Central memory CD8-positive, alpha-beta T cell (primary cell): ENCODE measurements at places on chromosomes 5 and 9.

DNA sequence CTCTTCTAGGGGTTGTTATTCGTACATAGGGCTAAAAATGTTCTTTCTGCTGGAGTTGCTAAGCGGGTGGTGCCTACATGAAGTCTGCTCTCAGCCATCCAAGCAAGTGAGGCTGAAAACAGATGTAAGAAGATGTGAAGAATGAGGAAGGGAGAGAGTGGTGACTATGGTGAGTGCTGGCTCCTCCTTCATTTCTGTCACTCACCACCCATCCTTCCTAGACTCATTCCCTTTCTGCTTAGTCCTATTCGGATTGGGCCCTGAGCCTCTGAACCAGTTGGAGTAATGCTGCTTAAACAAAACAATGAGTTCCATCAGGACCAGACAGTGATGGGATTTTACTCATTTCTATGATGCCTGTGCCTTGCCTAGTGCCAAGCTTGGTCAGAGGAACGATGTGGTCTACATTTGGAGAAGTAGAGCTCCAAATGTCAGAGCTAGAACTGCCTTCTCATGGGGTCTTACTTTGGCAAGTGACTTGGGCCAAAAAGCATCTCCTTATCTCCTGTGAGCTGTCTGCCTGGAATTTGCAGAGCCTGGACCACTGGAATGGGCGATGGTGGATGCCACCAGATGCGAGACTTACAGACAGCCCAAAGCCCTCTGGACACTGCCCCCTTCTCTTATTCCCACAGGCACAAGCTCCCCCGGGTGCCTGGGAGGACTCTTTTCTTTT lies 192.9 kb downstream of the FBXL7 start:
- no peak for DNase-seq

DNA sequence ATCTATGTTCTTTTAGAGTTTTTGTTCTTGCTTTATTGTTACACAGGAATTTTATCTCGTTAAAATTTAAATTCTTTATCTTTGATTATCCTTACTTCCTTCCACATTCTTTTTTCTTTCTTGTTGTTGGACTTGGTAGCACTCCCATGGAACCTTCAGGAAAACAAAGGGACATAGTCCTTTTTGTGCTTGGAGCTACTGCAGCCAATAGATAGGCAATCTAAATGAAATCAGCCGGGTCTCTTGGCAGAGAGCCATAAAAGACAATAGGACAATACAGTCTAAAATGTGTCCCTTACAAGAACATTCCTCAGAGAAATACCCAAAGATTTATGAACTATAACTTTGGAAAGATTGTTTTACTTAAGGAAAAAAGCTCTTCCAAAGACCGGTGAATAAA lies 548.1 kb upstream of the C9orf72 start:
- no peak for DNase-seq

- DNase-seq: no peak
Measured at GRCh38 chr9:8070779-8071444, 271.3 kb upstream of the DMAC1 start.

GRCh38 chr5:132064738-132065331 lies 4.4 kb downstream of the IL3 start:
- peak; percentile 77 for DNase-seq

GRCh38 chr5:165722401-165722800 lies 2217.0 kb downstream of the MAT2B start:
- no peak for DNase-seq

DNA sequence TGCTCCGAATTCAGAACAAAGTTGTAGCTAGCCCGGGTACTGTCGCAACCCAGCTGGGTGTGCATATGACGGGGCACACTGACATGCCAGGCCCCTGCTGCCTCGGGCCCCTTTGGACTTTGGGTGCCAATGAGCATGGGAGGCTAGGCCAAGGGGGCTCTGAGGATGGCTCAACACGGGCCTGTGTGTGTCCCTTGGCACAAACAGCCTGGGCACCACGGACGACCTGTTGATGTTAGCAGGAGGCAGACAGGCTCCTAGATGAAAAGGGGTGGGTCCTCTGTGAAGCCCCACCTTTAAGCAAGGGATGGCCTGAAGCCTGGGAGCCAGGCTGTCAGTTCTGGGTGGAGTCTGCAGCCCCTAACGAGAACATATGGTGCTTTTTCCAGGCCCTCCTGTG lies 1688.2 kb downstream of the EFNA5 start:
- DNase-seq: no peak

DNA sequence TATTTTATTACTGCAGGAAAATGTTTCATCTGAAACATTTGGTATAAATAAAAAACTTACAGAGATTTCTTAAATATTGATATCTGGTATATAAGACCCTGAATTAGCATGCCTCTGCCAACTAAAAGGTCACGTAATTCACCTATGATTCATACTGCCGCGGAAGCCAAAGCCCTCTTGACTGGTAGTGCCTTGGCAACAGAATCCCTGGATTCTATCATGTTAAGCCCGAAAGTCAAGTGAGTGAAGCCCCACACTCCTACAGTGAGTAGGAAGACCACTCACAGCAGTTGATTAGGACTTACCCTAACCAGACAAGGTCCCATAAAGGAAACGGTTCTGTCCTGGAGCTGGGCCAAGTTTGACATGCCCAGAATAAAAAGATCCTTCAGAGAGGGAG lies 175.6 kb upstream of the NREP start:
- no peak for DNase-seq

DNA sequence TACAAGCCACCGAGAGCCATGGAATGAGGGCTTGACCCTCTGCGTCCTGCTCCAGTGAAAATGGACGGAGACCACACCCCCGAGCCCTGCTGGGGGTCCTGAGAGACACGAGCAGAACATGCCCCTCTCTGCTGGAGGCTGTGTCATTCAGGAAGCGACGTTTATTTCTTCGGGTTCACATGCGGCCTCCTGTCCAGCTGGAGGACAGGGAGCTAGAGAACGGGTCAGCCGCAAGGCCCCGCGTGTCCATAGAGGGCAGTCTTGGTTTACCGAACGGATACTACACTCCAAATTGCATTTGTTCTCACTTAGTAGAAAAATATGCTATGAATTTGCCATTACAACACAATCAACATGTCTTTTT lies 36.1 kb downstream of the MRPL36 start:
- no peak for DNase-seq

DNA sequence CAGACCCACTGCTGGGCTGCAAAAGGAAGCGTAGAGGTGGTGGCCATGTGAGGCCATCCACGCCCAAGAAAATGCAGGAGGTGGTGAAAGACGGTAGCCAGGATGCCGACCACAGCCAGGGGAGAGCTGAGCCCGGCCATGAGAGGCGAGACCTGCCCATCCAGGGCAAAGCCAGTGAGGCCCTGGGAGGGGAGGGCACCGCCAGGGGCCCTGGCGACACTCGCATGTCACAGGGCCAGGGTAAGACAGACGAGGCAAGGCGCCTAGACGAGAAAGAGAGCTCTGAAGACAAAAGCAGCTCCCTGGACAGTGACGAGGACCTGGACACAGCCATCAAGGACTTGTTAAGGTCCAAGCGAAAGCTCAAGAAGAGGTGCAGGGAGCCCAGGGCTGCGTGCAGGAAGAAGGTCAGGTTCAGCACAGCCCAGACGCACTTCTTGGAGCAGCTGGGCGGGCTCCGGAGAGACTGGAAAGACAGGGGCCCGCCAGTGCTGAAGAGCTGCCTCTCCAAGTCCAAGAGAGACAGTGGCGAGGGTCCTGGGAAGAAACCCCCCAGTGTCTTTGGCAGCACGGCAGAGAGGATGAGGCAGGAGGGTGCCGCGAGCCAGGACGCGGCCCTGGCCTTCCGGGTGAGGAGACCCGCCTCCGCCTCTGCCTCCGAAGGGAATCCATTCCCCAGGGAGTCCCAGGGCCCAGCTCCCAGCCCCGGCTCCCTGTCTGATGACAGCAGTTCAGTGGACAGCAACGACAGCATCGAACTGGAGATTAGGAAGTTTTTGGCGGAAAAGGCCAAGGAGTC lies 6.9 kb downstream of the PPP1R26 start:
- no peak for DNase-seq

GRCh38 chr5:136012041-136012804 lies 16.6 kb upstream of the TGFBI start:
- no peak for DNase-seq

GRCh38 chr9:77947651-77948050 lies 84.0 kb downstream of the GNAQ start:
- no peak for DNase-seq
